Activated CD4-positive, alpha-beta T cell treated with anti-CD3 and anti-CD28 coated beads, Interleukin-2, amount 10 ng/mL, durations not matched to agents 7 days and 5 days (primary cell): ENCODE measurements at places on chromosomes 11 and 22. TPM values are rescaled to one million over a fixed set of nuclear protein-coding genes. Genes with fewer than 3 reads are reported as not detected.

- H3K36me3 ChIP-seq: no peaks in the 10 kb centered on the region
- peak overlapping the region; percentile 26 for H3K4me3 ChIP-seq
- peak; percentile 60 for DNase-seq
Observed at GRCh38 chr11:66720223-66720898, 8.7 kb downstream of the SPTBN2 start.

DNA sequence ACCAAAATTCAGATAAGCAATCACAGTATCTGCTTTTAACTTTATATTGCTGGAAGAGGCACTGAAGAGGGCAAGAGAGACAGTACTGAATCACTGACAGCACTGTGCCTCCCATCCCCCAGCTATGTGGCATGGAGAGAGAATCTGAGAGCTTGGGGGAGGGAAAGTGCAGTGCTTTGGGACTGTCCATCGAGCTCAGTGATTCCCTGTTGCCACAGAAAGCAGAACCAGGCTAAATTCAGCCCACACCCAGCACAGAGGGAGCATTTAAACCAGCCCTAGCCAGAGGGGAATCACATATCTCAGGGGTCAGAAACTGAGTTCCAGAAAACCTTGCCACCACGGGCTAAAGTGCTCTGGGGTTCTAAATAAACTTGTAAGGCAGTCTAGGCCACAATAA, 44.3 kb downstream of the KCNQ1 start:
- H3K36me3 ChIP-seq: peaks cover 35% of the 10 kb centered on the region
- H3K4me3 ChIP-seq: no peak overlapping the region
- H3K27me3 ChIP-seq: no peaks in the 10 kb centered on the region
- no peaks in the 10 kb centered on the region for H3K4me1 ChIP-seq

DDIAS gene
- 14.8 TPM for total RNA-seq

CRACR2B gene
- 7.7 TPM for total RNA-seq
